ENCODE measurements at places on chromosomes 2 and 18.

- no peak for DNase-seq
Measured at GRCh38 chr18:31244771-31245394, 73.1 kb upstream of the DSG1 start.

DNA sequence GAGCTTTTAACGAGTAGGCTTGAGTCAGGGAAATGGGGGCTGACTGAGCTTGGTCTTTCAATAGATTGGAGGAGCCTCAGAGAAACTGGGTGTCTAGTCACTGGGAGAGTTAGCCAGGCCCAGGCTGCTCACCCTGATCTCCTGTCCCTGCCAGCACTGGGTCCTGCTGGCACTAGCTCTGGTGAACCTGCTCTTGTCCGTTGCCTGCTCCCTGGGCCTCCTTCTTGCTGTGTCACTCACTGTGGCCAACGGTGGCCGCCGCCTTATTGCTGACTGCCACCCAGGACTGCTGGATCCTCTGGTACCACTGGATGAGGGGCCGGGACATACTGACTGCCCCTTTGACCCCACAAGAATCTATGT, 720 bp downstream of the KRTCAP3 start:
- no peak for DNase-seq

DNA sequence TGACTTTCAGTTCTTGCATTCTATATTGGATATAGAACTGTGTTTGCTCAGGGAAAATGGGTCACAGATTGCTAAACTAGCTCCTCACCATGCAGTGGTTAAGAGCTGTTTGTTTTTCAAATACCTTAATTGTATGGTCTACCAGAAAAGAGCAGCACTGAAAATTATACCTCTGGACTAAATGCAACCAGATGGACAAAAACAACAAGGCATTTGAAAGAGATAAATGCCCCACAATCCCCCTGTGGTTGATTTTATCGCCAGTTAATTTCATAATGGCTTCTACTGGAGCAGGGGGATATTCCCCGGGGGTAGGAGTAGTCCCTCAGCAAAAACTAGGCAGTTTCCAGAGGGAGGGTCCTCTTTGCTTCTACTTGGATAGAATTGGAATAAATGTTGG, 267.9 kb upstream of the TNP1 start:
- DNase-seq: no peak

DNA sequence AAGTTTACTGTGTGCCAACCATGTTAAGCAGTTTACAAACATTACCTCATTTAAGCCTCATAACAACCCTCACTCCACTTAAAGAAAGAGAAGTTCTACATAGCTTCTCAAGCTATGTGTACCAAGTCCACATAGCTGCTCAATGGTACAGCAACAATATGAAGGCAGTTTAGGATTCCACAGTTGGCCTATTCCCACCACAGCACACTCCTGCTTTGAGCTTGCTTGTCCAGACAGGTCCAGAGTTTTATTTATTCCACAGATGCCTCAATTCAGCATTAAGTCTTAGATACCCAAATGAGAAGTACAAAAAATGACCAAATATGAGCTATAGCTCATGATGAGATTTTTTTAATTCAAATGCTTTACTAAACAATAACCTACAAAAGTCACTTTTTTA, 24.8 kb downstream of the NPHP1 start:
- DNase-seq: no peak

GRCh38 chr18:60746919-60747318, 374.3 kb upstream of the MC4R start:
- DNase-seq: no peak

GRCh38 chr2:205494537-205495235, 187.6 kb upstream of the NRP2 start:
- DNase-seq: no peak

- DNase-seq: no peak
Measured at GRCh38 chr2:122875091-122875865, 1119.8 kb downstream of the TSN start.

- DNase-seq: no peak
Measured at GRCh38 chr2:177518754-177519153, 126.2 kb downstream of the AGPS start.

DNA sequence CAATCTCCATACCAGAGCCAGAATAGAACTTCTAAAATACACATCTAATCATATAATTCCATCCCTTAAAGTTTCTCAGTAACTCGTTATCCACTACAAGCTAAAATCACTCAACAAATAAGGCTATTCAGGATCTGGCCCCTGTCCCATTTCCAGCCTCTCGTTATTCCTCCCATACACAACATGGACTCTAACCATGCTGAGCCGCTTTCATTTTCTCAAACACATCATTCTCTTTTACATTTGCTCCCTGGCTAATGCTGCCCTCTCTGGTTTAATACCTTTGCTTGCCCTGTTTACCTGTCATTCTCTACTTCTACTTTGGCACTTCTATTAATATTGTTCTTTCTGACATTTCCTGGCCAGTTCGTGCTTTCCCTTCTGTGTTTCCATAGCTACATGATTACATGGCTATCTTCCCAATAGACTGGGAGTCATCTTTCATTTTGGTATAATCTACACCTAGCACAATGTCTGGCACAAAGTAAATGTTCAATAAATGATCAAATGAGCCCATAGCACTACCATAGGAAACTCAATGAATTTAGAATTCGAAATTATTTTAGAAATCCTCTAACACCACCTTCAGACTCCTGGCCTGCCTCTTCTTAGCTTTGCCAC, 163.6 kb upstream of the VRK2 start:
- peak; percentile 19 for DNase-seq

DNA sequence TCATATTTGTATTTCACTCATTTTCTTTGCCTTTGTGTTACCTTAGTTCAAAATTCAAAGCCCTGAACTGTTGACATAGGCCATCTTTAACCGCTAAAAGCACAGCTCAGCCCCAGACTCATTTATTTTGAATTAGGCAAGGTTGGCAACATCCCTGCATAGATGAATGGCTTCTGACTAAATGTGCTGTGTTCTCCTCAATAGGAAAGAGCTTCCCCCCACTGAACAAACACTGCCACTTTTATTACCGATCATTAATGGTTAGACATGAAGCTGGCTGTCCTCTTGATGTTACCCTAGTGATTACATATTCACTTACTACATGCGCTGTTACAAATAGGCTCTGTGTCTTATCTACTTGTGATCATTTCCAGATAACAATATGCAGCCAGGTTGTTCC, 170.7 kb downstream of the ADCYAP1 start:
- no peak for DNase-seq

DNA sequence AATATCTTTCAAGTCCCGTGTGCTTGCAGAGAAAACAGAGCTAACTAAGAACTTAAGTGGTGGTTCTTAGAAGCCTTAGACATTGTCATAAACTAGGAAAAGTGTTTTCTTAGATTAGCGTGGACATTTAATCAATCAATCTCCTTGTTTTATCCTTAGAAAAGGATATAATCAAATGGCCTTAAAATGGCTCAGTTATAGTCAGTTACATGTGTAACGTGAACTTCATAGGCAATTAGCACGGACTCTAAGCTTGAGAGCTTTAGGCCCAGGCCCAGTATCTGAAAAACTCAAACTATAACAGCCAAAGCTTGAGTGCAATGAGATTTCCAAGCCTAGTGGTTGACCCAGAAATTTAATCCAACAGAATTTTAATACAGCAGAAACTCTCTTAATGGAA, 43.5 kb upstream of the SP3 start:
- no peak for DNase-seq

DNA sequence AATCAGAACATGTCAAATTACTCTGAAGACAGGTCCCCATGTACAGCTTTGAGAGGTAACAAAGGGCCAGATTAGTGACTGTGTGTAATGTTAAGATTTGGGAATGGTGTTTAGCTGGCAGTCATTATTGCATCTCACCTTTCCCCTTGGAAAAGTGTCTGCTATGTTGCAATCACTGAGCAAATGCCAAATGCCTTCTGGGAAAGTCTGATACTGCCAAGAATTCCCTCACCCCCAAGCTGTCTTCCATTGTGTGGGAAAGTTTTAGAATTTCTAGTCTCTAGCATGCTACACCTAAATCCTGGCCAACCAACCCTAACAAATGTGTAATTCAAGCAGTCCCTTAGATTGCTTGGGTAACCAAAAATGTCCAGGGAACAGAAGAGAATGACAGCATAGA, 13.6 kb upstream of the PELI1 start:
- DNase-seq: peak; percentile 78

All from cardiac muscle cell (in vitro differentiated cells and primary cell).